ENCODE measurements at places on chromosomes 11 and 22.

DNA sequence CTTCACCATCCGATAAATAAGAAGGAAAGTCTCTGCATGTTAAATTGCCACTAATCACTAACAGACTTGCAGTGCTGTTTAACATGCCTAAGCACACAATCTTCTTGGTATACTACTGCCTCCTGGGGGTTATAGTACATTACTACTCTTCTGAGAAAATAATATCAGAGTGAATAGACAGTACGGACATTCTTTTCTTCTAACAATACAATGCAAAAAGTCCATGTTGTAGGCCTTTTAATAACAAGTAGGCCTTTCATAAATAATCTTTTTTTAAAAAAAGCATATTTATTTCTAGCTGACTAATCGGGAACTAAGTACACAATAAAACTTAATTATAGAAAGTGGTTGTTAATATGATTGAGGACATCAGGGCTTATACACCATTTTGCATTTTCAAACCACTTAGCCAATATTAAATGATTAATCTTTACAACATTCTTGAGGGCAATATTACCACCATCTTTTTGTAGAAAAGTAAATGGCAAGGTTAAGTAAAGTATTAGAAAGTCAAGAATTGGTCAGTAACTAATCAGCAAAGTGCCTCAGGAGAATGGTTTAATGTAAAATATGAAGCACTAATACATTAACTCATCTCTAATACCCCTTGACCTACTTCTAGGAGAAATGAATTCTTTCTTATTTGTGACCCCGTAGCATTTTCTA, 84.7 kb downstream of the TTC28 start:
- DNase-seq = no peak
- H3K27me3 ChIP-seq = peaks cover 4% of the 10 kb centered on the region
- H3K36me3 ChIP-seq = no peaks in the 10 kb centered on the region
- H3K4me3 ChIP-seq = no peak overlapping the region
- no peak overlapping the region for H3K27ac ChIP-seq

DNA sequence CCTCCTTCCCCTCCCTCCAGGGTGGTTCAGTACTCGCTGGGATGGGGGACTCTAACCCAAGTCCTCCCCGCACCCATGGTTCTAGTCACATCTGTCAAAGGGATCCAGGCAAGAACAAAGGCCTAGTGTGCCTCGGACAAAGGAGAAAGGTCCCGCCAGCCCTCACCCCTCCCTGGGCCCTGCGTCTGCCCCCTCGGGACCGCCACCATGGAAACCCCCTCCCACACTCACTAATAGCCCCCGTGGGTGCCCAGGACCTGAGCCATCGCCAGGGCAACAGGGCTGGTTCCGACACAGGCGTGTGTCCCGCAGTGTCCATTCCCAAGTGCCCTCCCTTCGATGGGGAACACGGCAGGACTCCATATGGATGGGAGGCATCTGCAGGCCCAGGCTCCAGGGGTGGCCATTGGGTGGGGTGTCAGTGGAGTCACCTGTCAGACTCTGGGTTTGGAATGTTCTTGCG, 5.1 kb upstream of the CARNS1 start:
- no peak for DNase-seq
- H3K4me3 ChIP-seq = peak overlapping the region; percentile 82
- peaks cover 6% of the 10 kb centered on the region for H3K36me3 ChIP-seq

DNA sequence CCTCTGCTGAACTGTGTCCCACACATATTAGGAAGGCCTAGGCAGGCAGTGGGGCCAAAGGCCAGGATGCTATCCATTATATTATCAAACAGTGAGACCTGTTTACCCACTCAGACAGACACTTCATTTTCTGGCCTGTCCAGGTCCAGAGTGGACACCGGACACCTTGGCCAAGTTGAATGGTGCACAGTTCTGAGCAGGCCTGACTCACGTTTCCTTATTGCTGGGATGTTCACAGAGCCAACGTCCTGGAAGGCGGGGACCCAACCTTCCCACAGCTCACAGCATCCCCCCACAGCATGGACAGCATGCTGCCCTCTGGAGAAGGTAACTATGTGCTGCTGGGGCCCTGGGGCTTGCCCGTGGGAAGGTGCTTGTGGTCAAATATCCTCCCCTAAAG, 86.6 kb downstream of the BTBD10 start:
- peaks cover 75% of the 10 kb centered on the region for H3K36me3 ChIP-seq
- H3K27me3 ChIP-seq = no peaks in the 10 kb centered on the region
- no peak overlapping the region for H3K27ac ChIP-seq
- H3K4me1 ChIP-seq = no peaks in the 10 kb centered on the region

GRCh38 chr11:114050258-114050927, 9.1 kb upstream of the ZBTB16 start:
- DNase-seq = no peak
- H3K36me3 ChIP-seq = no peaks in the 10 kb centered on the region
- H3K27ac ChIP-seq = no peak overlapping the region

DNA sequence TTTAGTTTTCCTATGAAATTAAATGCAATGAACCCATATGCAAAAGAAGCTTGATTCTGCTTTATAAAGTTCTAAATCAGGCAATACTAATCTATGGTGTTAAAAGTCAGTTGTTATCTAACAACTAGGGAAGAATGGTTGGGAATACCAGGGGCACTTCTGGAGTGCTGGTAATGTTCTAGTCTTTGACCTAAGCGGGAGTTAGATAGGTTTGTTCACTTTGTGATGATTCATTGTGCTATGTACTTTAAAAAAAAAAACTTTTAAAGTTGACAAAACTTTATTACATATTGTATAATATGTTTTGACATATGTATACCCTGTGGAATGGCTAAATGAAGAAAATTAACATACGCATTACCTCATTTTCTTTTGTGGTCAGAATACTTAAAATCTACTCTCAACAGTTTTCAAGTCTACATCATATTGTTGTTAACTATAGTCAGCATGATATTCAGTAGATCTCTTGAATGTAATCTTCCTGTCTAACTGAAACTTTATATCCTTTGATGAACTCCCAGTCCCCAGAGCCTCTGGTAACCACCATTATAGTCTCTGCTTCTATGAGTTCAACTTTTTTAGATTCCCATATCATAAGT, 39.2 kb downstream of the BIRC2 start:
- H3K4me3 ChIP-seq = no peak overlapping the region
- no peaks in the 10 kb centered on the region for H3K36me3 ChIP-seq
- H3K27me3 ChIP-seq = no peaks in the 10 kb centered on the region
- DNase-seq = no peak

GRCh38 chr11:102517670-102518069, 12.9 kb downstream of the MMP7 start:
- H3K4me3 ChIP-seq = no peak overlapping the region
- H3K4me1 ChIP-seq = no peaks in the 10 kb centered on the region
- no peaks in the 10 kb centered on the region for H3K36me3 ChIP-seq
- H3K27me3 ChIP-seq = no peaks in the 10 kb centered on the region

DNA sequence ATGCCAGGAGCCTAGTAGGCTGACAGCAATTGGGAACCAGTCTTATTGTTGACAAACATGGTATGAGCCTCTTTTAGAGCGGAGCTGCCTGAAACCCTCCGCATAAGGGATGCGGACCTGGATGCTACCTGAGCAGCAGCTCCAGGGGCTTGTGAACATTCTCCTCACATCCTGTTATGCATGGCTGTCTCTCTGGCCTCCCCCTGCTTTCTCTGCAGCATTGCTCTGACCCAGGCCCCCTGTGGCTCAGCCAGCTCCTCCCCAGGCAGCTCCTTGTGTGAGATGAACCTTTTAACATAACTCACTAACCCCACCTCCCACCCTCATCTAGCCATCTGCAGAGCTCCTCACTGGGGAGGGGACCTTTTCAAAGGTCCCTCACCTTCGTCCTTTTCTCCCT, 6.0 kb downstream of the BMAL1 start:
- H3K27ac ChIP-seq = no peak overlapping the region
- no peak overlapping the region for H3K4me3 ChIP-seq
- DNase-seq = no peak
- peaks cover 65% of the 10 kb centered on the region for H3K4me1 ChIP-seq
- H3K27me3 ChIP-seq = no peaks in the 10 kb centered on the region
